AG04449 (cell line): ENCODE measurements at places on chromosomes 6 and 20.

DNA sequence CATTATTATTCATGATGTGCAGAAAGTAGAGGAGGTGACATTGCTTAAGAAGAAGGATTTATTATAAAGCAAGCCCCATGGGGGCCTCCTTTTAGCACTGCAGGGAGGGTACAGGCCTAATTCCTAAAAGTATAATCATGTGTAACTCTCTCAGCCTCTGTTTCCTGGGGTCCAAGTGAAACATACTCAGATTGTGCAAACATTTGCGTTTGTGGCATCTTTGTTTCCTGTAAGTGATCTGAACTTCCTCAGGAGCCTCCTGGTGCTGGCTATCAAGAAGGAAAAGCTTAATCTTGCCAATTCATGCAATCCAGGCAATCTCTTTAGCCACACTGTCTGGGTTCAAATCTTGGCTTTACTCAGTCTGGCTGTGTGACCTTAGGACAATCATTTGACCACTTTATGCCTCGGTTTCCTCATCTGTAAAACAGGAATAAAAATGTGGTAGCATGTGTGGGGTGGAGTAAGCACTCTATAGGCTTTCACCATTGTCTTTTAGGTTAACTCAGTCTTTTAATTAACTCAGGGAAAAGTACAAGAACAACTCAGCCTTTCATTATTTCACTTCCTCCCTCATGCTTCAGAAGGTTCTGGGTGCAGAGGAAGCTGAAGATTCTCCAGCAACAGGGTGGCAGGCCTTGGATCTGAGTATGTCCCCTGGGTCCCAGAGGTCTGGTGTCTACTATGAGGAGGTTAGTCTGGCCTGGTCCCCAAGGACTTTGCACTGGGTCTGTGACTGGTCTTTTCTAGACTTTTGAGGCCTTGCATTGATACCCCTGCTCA is 831 bp upstream of the SIRPB2 start:
- DNase-seq: no peak

DNA sequence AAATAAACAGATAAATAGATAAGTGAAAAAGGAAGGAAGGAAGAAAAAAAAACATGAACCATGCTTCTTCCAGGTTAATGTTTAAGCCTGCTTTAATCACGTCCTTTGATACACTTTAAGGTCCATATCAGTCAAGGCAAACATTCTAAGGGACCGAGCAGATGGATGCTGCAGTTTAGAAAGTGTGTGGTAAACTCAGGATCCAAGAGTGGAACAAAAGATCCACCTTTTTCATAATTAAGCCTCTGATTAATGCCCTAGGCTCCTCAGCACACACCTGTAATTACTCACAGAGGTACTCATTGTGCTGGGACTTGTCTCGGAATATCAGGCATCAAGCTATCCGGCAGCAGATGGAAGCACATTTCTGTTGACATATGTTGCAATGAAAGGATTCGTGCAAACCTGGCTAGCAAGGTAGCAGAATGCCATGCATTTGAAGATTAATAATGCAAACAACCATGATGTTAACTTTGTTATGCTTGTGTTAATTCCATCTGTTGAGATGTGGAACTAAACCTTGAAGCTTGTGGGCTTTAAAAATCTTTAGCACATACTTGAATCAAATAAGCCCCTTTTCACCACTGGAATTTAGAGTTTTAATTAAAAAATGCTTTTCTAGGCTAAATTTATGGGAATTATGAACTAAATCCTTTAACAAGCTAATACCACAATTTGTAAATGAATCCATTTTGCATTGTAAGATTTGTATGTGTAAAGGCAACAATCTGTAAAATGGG is 163.7 kb downstream of the RALGAPA2 start:
- DNase-seq: no peak

GRCh38 chr20:37283530-37284195 is 5.8 kb upstream of the MANBAL start:
- no peak for DNase-seq

DNA sequence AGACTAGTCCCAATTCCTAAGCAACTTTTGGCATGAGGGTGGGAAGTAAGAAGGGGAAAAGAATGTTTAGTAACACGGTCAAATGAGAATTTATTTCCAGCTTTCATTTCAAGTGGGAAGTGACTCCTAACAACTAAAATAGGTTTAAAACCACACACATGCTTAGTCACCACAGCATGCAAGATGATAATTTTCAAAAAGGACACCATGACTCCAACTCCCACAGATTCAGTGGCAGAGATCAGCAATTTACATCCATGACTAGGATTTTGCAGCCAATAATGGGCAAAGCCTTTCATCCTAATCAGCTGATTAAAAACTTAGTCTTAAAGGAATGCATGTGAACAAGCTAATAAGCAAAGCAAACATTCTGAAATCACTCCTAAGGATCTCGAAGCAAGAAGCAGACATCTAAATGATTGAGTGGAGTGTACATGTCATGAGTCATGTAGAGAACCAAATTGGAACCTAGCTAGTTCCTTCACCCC is 48.1 kb upstream of the GCLC start:
- peak; percentile 61 for DNase-seq
